ENCODE measurements at places on chromosomes 13 and 19.
A peak's percentile ranks its signal among the peaks of the same experiment; 100 is the strongest.

GRCh38 chr13:46388308-46388707, 1.3 kb upstream of the RUBCNL start:
- no peak for DNase-seq

GRCh38 chr13:75927183-75927669, 291.1 kb downstream of the LMO7 start:
- DNase-seq, result no peak

GRCh38 chr13:97468331-97468730, 34.4 kb downstream of the RAP2A start:
- DNase-seq, result no peak

DNA sequence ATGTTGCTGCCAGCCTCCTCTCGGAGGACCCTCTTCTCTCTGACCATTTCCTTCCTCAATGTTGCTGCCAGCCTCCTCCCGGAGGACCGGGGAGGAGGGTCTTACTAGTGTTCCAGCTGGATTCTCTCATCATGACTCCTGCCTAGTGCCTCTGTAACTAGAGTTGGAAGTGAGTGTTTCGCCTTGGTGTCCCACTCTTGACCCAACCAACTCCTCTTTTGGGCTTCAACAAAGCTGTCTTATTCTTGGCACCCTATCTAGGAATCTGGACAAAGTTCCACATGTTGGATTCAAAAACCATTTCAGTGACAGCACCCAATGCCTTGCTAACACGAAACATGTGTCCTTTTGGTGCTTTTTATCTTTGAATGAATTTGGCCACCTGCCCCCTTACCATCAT, 165.4 kb downstream of the GPC5 start:
- DNase-seq, result no peak

DNA sequence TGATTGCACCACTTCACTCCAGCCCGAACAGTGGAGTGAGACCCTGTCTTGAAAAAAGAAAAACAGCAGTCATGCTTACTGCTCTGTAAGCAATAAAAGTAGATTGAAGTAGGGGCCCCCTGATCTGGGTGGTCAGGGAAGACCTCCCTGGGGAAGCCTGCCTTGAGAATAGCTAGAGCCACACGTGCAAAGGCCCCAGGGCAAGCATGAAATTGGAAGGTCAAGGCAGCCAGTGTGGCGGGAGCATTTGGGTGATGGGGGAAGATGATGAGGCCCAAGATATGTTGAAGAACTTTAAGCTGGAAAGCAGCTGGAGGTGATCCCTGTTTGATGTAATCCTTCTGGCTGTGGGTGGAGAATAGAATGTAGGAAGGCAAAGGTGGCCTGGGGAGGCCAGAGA, 104.4 kb downstream of the SIPA1L3 start:
- DNase-seq, result no peak

DNA sequence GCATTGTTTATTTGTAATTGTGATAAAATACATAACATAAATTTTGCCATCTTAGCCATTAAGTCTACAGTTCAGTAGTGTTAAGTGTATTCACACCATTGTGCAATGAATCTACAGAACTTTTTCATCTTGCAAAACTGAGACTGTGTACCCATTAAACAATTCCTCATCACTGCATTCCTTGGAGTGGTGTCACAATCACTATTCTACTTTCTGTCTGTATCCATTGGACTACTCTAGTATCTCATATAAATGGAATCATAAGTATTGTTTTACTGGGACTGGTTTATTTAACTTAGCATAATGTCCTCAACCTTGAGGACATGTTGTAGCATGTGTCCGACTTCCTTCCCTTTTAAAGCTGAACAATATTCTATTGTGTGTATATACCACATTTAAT, 36.8 kb downstream of the UFM1 start:
- DNase-seq, result no peak

DNA sequence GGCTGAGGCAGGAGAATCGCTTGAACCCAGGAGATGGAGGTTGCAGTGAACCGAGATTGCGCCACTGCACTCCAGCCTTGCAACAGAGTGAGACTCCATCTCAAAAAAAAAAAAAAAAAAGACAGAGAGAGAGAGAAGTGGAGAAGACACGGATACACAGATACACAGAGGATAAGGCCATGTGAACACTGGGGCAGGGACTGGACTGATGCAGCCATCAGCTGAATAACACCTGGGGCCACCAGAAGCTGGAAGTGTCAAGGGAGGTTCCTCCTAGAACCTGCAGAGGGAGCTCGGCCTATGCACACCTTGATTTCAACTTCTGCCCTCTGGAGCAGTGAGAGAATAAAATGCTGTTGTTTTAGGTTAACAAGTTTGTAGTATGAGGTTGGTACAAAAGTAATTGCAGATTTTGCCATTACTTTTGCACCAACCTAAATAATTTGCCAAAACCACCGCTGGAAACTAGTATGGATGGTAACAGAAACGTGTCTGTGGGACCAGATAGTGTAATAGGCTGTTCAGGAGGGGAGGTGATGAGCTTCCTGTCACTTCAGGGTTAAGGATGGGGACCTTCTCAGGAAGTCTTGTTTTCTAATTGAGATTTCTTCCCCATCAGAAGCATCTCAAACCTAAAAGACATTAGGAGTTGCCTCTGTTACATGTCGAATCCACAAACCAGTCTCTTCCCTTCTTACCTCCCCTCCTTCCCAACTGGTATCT, 36.4 kb upstream of the IGSF23 start:
- no peak for DNase-seq

GRCh38 chr19:50795664-50796073, 5.5 kb downstream of the ACP4 start:
- no peak for DNase-seq

- no peak for DNase-seq
Observed at GRCh38 chr19:45499196-45500180, 1.2 kb downstream of the PPM1N start.

DNA sequence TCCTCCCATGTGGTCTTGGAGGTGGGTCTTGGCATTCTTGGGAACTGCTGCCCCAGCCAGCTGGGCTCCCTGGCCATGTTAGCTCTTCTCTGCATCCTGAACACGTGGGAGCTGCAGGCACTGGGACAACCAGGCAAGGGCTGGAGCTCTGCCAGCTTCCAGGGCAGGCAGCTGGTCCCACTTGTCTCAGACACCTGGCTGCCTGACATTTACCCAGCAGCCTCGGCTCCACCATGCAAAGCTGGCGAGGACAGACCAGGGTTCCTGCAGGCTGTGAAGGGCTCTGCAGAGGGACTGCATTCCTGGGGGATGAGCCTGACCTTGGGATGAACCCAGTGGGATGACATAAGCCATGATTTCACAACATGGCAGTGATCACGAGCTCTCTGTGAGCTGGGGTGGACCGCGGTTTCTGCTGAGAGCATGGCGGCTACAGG, 99.0 kb upstream of the TSHZ3 start:
- peak; percentile 22 for DNase-seq

DNA sequence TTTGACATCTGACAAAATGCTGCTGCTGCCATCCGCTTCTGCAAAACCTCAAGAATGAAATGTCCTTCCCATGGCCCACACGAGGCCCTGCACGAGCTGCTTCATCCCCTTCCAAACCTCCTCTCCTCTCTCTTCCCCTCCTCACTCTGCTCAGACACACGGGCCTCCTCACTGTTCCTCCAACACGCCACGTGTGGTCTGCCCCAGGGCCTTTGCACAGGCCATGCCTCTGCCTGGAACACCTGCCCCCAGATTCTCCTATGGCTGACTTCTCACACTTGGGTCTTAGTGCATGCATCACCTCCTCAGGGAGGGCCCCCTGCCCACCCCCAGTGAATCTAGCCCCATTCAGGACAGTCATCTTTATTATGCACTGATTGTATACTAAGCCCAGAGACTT, 15.9 kb downstream of the NRTN start:
- no peak for DNase-seq

- DNase-seq, result no peak
Observed at GRCh38 chr13:62643799-62644524, 1228.3 kb upstream of the PCDH20 start.

DNA sequence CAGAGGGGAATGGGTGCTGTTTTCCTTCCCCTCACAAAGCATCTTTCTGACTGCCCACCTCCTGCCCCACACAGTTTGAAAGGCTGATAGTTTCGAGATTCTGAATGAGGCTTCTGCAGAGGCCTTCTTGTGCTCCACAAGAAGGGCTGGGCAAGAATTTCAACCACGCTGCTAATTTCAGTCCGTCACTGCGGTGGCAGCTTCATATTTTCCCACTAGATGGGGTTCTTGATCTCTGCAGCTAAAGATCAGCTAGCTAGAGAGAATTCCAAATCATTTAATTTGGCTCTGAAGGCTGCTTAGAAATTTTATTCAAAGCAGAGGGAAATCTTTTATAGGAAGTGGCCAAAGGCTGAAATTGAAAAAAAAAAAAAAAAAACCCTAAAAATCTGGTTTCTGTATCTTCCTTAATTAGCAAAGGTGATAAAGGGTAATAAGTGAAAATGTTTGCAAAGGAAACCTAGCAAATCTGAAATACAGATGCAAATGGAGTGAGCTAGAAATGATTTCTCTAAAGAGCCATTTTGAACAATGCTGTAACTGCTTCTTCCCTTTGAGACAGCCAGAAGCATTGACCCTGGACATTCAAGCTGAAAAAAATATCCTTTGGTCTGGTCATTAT, 38.0 kb upstream of the C13orf42 start:
- DNase-seq, result peak; percentile 25

- no peak for DNase-seq
Observed at GRCh38 chr19:6947745-6948144, 60.4 kb downstream of the ADGRE1 start.

DNA sequence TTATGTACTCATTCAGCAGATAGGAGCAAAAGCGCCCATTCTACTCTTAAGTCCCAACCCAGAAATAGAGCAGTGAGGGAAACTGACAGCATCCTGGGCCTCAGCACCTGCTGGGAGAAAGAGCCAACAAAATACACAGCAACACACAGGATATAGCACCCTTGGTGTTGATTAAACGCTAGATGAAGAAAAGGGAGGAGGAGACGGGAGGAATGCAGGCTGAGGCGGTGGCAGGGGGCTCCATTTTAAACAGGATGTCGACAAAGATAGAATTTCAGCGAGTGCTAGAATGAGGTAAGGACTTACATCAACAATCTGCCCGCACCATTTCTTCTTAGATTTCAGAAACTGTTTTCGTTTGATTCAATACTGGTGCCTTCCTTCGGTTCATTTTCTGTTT, 4.6 kb upstream of the RAB20 start:
- no peak for DNase-seq

DNA sequence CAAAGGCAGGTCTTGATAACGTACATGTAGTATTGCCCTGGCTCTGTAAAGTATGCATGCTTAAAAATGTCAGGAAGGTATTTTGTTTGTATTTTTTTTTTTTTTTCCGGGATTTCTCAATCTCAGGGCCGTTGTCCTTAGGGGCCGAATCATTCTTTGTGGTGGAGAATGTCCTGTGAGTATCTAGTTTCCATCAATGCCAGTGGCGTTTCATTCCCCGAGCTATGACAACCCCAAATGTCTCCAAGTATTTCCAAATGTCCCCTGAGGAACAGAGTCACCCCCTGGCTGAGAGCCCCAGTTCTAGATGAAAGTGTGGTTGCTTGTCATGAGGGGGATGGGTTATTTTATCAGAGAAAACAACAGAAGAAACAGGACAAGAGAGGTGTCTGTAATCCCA, 68.7 kb downstream of the ACSBG2 start:
- DNase-seq, result no peak
